ENCODE measurements at places on chromosomes 4 and X.

DNA sequence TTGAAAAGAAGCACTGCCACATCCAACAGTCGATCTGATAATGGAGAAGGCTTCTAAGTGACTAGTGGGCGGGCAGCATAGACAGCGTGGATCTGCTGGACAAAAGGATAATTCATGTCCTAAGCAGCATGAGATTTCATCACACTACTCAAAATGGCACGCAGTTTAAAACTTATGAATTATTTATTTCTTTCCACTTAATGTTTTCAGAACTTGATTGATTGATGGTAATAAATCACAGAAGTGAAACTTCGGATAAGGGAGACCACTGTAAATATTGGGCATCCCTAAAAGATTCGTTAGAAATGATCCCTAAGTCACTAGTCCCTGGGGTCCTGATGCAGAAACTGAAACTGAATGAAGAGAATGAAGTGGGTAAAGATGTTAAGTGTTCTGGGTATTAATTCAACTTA lies 93.0 kb upstream of the ANK2 start:
- DNase-seq, result no peak

GRCh38 chrX:139086246-139086645 lies 374.7 kb upstream of the FGF13 start:
- no peak for DNase-seq

DNA sequence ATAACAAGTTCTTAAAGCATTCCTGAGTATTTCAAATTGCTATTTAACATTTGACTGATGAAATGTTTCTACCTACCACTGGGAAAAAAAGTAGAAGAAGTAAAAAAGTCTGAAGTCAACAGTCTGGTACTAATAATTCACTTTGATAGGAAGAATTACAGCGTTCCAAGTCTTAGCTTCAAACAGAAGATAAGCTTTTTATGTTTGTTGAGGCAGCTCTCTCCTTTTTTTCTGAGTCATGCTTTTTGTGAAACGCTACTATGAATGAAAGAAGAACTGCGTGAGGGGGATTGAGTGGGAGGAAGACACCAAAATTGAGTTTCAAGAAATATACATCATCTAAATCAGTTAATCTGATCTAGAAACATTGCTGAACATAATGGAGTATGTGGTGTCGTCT lies 13.0 kb upstream of the KDR start:
- no peak for DNase-seq

GRCh38 chr4:513327-513726 lies 14.3 kb downstream of the PIGG start:
- no peak for DNase-seq

DNA sequence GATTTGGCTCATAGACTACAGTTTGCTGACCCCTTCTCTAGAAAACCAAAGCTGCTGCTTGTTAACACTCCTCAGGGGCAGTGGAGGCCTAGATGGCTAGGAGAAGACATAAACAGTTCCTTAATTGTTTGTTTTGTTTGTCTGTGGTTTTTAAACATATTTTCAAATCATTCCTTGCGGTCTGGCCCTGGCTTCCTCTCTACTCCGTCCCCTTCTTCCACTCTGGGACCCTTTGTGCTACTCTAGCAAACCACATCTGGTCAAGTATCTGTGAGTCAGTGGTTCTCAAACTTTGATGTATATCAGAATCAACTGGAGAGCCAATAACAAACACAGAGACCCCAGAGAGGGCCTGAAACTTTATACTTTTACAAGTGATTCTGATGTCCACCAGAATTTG lies 36.1 kb downstream of the FRMPD4 start:
- no peak for DNase-seq

DNA sequence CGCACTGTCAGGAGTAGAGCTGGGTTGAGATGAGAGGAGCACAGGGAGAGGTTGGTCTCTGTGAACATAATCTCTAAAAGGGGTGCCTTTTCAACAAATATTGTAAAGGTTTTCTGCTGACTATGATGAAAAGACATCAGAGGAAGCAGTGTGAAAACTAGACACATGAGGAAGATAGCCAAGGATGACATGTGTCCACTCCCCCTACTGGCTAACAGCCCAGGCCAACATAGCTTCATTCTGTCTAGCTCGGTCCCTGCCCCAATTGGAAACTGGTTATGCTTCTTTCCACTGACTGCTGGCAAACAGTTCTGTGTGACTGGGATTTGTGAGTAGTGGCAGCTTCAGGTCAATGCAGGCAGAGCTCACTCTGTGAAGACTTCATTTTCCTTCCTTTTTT lies 115.4 kb upstream of the ESX1 start:
- DNase-seq, result no peak

GRCh38 chr4:16820329-16820728 lies 78.1 kb downstream of the LDB2 start:
- DNase-seq, result no peak

- no peak for DNase-seq
These were observed 7.0 kb downstream of the FHIP1A start for GRCh38 chr4:151415978-151416377.

GRCh38 chr4:137343221-137343620 lies 189.1 kb downstream of the PCDH18 start:
- DNase-seq, result no peak

- DNase-seq, result no peak
These were observed 281.9 kb downstream of the PTTG2 start for GRCh38 chr4:38242101-38242500.

DNA sequence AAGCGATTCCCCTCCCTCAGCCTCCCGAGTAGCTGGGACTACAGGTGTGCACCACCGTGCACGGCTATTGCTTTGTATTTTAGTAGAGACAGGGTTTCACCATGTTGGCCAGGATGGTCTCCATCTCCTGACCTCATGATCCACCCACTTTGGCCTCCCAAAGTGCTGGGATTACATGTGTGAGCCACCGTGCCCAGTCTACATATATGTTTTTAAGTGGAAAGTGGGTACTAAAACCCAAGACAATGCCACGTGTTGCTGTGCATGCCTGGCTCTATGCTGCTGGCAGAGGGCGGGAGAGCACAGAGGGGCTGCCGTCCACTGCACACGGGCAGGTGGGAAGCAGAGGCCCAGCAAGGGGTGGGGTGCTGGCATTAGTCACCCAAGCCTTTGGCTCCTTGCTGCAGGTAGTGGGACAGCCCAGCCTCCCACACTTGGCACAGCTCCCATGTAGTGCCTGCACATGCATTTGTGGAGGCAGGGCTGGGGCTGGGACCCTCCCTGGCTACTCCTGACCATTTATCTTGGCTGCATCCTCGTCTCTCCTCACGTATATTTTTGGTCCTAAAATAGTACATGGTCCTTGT lies 3.5 kb downstream of the EMD start:
- no peak for DNase-seq

DNA sequence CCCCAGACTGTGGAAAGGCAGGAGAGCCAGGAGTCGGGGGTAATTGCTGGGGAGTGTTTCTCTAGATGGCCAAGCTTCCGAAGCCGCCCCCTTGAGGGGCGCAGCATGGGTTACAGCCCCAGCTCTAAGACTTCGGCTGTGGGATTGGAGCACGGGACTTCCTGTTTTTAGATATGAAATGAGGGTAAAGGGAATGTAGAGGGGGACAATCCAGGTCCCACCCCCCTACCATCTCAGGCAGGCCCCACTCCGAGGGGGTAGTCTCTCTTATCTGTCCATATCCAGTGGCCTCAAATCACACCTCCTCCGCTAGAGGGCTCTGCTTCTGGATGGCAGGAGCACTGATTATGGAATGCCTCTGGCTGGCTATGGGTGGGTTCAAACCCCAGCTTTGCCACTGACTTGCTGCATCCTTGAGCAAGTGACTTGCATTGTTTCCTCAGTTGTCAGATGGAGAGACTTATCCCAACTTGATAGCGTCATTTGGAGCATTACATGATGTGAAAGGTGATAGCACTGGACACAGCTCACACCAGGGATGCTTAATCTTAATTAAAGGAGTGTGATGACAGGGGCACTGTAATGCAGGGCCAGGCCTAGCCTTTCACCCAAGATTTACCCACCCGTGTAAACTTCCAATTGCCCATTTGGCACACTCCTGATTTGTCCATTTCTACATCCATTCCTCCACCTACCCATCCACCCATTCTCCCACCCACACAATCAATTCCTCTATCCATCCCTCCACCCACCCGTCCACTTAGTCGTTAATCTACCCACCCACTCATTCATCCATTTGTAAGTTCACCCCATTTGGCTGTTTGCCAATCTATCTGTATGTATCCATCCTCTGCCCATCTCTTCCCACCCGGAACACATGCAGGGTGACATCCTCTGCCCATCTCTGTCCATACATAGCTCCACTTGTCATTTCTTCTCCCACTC lies 848 bp upstream of the KCND1 start:
- peak; percentile 41 for DNase-seq

GRCh38 chr4:186592966-186593586 lies 37.7 kb upstream of the MTNR1A start:
- DNase-seq, result no peak

- DNase-seq, result peak; percentile 74
These were observed 149.8 kb downstream of the STIM2 start for GRCh38 chr4:27010334-27010940.

GRCh38 chrX:103718120-103718519 lies 7.4 kb downstream of the TMEM31 start:
- no peak for DNase-seq

DNA sequence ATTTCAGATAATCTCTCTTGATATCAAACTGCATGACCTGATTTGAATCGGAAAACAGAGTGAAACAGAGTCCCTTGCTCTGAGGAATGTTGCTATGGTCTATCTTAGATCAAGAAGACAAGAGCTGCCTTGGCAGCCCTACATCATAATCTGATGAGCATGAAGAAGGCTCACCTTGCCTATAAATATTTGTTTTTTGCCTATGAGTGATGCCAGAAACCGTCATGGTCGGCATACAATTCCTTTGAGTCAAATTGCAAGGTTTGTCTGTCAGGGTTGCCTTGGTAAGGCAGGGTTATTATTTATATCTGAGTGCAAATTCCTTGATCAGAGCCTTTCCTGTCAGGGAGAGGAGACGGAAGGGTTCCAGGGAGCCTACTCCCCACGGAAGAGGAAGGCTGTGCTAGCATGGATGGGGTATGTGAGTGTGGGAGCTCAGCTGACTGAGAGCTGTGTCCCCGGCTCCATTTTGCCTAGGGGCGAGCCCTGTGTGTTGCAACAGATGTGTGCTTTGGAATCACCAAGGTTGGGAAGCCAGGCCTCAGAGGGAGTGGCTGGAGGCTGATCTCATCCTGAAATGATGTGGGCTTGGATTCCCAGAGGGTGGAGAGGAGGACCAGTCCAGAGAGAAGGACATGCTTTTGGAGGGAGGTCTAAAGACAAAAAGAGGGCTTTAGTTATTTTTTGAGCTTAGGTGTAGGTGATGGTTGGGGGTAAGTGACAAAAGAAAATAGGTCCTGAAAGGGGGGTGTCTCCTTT lies 43.6 kb downstream of the RTL9 start:
- no peak for DNase-seq

DNA sequence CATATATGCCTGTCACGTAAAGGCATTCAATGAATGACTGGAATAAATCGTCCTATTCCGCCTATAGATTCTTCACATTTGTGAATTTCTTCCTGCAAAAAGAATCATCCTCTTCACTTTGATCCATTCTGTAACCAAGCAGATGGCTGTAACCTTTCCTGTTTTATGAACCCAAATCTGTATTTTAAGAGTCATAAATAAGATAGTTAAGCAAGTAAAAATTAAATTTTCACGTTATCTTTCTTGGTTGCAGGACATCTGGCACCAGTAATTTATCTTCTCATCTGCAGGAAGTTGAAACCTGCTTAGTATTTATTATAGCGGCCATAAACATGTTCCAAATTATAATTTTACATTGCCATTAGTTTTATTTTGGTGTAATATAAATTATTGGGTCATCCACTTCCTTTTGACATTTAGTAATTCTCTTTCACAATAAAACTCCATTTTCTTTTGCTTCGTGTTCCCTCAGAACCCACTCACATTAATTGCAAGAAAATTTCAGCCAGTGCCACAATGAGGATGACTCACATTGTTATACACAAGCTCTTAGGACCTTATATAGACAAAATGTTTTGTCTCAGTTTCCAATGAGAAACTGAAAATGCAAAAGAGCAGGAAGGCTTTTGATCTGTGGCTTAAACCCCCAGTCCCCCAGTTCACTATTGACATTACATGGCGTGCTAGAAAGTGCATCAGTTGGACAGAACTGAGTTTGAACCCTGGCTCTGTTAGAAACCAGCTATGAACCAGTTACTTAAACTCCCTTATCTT lies 51.1 kb downstream of the TMEM156 start:
- peak; percentile 73 for DNase-seq

GRCh38 chr4:76058302-76058701 lies 16.2 kb upstream of the ART3 start:
- DNase-seq, result no peak

DNA sequence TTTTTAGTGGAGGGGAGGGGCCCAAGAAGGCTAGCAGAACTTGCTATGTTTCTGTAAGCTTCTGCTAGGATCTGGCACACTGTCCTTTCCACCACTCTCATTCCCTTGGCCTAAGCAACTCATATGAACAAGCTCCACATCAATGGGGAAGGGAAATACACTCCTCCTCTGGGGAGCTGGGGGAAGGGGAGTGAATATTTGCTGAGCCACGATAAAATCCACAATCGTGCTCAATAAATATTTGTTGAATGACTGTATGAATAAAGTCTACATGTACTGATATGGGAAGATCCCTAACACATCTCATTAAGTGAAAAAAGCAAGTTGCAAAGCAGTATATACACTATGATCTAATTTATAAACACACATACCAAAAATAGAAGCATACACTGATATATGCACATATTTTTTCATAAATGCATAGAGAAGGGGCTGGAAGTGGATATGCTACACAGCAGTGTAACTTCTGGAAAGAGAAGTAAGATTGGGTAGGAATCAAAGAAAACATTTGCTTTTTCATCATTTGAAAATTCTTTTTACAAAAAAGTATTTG lies 95.8 kb upstream of the EFHC2 start:
- no peak for DNase-seq

DNA sequence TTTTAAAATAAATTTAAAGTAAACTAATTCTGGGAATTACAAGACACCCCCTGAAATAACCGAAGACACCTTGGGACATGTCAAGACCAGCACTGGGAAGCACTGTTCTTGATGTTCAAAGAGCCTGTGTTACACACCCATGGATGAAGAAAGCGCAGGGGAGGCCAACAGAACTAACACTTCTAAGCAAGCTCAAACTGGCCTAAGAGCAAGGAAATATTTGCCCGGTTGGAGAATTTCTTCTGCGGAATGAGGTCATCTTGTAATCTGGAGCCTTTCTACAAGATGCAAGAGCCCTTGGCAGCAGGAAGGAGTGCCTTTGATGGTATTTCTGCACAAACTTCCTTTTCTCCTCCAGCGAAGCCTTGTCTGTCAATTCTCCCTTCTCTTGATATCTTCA lies 9.3 kb upstream of the EFHC2 start:
- no peak for DNase-seq

Measured in suppressor macrophage treated with lipopolysaccharide for 1 hour (primary cell).